K562 (cell line): ENCODE measurements at places on chromosomes 5 and 9.

GRCh38 chr9:96519787-96520186 is 69.8 kb downstream of the HABP4 start:
- DNase-seq = no peak

- DNase-seq = no peak
These were observed 275.7 kb upstream of the MSX2 start for GRCh38 chr5:174448662-174449061.

DNA sequence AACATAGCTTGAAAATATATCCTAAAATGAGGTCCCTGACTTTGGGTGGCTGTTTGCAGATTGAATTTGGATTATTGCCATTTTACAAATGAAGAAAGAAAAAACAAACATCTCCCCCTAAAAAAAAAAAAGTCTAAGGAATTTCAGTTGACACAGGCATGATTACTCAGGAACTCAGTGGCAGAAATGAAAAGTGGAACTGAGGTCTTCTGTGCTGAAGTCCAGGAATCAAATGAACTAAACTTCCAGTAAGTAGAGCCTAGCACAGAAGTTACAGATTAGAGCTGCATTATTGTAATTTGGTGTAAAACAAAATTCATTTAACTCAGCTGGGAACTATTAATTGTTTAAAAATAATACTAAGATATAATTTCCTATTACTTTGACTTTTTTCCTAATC is 26.7 kb downstream of the FAM170A start:
- DNase-seq = no peak

DNA sequence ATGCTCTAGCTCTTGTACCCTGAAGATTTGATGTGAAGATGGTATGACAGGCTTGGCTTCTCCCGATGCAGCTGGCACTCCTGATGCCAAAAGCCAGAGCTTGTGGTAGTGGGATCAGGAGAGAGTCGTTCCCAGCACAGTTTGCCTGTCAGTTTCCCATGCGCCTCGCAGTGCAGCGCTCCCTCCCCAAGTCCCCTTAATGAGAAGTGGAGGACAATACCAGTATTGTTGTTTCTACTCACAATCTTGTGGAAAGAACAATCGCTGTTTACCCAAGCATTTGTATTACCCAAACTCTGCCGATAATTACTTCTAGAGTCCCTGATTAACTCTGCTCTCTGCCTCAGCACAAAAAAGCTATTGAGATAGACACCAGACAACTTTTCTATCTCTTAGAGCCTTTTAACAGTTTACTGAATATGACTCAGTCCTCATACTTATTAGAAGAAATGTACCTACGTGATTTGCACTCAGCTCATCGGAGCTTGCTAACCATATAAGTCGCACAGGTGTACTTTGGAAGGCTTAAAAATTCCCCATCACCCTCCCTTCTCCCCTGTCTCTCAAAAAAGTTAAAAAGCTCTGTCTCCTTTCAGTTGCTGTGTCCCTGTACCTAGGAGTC is 283.2 kb upstream of the TMEM161B start:
- no peak for DNase-seq

DNA sequence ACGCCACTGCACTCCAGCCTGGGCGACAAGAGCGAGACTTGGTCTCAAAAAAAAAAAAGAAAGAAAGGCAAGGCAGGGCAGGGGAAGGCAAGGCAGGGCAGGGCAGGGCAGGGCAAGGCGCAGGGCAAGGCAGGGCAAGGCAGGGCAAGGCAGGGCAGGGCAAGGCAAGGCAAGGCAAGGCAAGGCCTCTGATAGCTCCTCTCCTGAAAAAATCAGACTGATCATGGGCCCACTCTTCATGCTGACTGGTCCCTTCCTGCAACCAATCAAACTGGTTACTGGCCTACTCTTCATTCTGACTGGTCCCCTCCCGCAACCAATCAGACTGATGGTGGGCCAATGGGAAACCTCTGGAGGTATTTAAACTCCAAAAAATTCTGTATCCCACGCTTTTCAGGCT is 3.4 kb upstream of the ZBTB5 start:
- no peak for DNase-seq

- DNase-seq = no peak
These were observed 3.6 kb upstream of the NPR3 start for GRCh38 chr5:32707418-32707997.

DNA sequence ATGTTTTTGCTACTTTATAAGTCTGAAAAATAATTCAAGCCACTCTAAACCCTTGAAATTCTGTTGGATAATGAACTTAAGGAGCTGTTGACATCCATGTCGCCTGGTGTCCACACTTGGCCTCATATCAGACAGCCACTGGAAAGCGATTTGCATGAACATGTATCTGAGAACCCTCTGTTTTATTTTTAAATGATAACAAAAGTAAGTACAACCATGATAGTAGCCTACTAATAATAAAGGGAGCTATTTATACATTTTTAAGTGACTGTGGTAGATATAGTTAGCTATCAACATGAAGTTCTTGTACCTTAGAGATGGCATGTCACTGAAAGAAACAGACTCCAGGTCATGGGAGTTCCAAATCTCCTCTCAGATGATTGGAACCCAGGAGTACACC is 53.3 kb downstream of the PLCXD3 start:
- no peak for DNase-seq

GRCh38 chr9:81855538-81855937 is 72.7 kb upstream of the SPATA31D4 start:
- DNase-seq = no peak

- DNase-seq = no peak
These were observed 327.8 kb upstream of the PIK3R1 start for GRCh38 chr5:67887748-67888161.

DNA sequence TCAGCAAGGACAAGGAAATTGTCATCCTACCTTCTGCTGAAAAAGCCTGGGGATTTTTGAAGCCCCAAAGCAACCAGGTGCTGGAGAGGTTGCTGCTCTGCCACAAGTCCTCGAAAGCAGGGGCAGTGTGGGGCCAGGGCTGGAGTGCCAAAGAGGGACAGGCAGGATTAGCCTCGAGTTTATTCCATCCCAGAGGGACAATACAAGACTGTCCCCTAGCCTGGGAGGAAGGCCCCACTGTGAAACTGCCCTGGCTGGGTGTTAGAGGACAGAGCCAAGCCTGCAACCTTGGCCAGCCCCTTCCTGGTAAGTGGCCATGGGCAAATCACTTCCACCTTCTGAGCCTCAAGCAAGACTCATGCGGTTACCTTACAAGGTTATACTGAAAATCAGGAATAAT is 55.1 kb downstream of the WHRN start:
- no peak for DNase-seq

DNA sequence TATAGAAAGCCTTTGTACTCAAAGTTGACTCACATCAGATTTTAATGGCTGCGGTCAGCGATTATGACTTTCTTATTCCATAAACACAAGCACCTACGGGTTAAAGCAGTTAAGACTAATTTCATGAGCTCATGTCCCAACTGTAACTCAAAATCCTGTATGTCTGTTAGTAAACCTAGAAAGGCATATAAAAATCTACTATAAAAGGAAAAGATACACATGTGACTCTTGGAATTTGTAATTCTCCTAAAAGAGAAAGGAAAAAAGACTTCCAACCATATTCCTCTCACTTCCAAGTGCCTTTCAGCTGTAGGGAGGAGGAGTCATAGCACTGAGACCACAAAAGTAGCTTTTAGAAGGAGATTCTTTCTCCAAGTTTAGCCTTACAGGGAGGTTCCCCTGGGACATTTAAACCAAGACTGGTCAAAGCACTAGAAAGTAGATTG is 129.1 kb downstream of the EBF1 start:
- DNase-seq = no peak

- DNase-seq = no peak
These were observed 111.0 kb downstream of the GAPVD1 start for GRCh38 chr9:125372441-125373226.
